ENCODE measurements at places on chromosomes 12 and 14.
A peak's percentile ranks its signal among the peaks of the same experiment; 100 is the strongest.

- DNase-seq, result no peak
These were observed 58.6 kb upstream of the PARP11 start for GRCh38 chr12:3931776-3932175.

- DNase-seq, result peak; percentile 61
These were observed 73.1 kb upstream of the GPR68 start for GRCh38 chr14:91317381-91318308.

GRCh38 chr12:70785896-70786295, 134.6 kb downstream of the PTPRR start:
- DNase-seq, result no peak

DNA sequence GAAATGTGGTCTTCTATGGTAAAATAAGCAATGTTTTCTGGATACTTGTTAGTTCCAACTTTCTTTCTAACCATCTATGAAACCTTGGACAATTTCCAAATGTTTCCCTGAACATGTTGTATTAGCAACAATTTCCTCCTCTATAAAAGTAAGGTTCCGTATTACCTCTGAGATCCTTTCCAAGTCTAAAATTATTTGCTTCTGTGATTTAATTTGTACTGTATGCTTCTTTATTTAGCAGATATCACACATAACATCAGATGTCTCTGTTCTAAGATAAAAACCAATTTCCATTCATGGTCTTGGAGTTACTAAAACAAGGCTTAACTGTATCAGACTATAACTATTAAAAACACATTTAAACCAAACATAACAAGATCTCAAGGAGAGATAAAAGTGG, 177.2 kb downstream of the FOXA1 start:
- no peak for DNase-seq

DNA sequence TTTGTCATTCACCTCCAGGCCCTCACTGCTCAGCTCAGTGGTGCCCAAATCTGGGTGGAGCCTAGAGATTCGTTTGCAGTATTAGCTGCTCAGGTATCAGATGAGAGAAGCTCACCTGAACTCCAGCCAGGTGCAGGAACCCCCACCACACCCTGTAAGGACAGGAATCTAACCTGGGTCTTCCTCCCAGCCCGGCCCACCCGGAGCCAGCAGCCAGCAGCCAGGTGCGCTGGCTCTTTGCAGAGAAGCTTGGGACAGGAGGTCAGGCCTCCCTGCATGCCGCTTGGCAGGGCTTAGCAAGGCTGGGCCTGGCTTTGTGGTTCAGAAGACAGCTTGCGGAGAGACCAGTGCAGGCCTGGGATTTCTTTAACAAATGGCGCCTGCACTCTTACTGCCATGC, 125.6 kb upstream of the MYL2 start:
- DNase-seq, result no peak

- DNase-seq, result no peak
These were observed 113.4 kb downstream of the DICER1 start for GRCh38 chr14:95043732-95044462.

- DNase-seq, result no peak
These were observed 1151.7 kb downstream of the VRK1 start for GRCh38 chr14:97948841-97949240.

DNA sequence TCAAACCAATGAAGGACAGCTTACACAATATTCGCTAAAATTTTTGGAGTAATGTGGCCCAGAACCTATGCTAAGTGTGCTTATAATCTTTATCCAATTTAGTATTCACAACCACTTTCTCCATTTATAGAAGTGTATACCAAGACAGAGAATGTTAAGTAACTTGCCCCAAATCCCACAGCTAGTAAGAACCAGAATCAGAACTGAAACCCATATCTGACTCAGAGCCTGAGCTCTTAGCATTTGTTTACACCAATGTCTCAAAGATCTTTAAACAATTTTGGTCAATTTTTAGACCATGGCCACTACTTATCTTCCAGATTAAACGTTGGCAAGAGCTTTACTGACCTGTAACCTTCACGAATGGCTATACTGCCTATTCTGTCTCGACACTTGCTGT, 53.0 kb downstream of the PAPLN start:
- DNase-seq, result no peak

DNA sequence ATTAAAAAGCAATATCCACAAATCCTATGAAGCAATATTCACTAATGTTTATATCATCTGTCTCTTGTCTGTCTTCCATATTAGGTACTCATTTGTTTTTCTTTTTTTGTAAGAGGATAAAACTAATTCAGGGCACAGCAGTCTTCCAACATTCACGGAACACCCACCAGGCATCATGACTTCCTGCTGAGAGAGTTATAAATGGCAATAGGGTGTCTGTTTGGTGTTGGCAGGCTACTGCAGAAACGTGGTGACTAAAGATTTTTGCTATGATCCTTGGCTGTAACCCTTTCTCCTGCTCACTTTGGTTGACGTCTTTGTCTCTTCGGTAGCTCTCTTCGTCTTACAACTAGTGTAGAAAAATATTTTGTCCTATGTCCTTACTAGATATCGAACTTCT, 860.6 kb upstream of the MGAT4C start:
- DNase-seq, result no peak

- DNase-seq, result no peak
These were observed 5.5 kb downstream of the NKX2-1 start for GRCh38 chr14:36514278-36515104.

- DNase-seq, result no peak
These were observed 8.9 kb downstream of the FAM186A start for GRCh38 chr12:50387487-50387886.

GRCh38 chr12:11891346-11891745, 179.4 kb upstream of the BCL2L14 start:
- no peak for DNase-seq

DNA sequence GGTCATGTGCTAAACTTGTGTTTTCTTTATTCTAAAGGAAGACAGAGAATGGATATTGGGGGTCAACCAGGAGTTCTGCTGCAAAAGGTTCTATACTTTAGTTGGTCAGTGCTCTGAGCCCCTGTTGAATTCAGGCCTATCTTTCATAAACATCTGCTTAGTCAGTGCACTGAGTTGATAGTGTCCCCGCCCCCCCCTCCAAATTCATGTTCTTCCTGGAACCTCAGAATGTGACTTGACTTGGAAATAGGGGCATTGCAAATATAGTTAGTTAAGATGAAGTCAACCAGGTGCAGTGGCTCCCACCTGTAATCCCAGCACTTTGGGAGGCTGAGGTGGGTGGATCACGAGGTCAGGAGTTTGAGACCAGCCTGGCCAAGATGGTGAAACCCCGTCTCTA, 23.3 kb downstream of the CHST11 start:
- DNase-seq, result no peak

DNA sequence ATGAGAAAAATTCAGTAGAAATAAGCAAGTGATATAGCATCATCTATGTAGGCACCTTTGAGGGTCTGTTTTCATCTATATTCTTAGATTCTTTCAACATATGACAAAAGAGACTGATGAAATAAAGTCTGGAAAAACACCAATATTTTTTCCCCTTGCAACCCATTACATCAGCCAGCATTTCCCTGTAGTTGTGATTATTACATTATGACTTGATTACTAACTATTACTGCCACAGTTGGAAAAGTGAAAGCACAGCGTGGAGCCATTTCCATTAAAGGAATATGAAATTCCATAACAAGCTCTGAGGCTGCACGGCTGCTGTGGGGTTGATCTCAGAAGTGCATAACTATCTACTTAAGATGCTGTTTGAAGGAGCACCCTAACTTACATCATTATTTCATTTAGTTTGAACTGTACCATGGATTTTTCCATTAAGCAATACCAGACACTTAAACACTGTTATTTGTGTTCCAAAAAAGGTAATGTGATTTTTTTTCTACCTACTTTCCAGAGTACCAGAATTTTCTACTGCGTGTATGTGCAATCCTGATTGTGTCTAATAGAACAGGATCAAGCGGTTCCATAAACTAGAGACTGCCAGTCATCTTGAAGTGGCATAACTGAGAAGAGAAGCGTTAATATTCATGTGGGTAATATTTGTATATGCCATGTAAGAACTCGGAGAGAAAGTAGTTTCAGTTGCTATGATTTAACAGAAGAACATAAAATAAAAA, 405.5 kb downstream of the MDGA2 start:
- no peak for DNase-seq

- no peak for DNase-seq
These were observed 98.6 kb downstream of the TAOK3 start for GRCh38 chr12:118274066-118274465.

- no peak for DNase-seq
These were observed 35.3 kb upstream of the RTRAF start for GRCh38 chr14:51954031-51954430.

DNA sequence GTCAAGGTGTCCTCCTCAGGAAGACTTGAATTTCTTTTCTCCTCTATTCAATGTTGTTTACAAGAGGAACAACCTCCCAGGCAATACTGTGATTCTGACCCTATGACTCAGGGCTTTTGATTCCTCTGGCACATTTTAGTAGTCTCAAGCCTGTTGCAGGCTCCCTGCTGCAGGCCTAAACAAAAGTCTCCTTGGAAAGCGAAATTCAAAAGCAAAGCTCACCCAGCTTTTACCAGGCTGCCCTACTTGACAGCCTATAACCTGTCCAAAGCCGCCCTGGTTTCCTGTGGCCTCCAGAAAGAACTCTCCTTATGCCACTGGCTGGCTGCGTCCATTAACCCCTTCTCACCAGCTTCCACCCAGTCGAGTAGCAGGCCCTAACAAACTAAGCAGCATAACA, 11.6 kb downstream of the FGD6 start:
- DNase-seq, result no peak

DNA sequence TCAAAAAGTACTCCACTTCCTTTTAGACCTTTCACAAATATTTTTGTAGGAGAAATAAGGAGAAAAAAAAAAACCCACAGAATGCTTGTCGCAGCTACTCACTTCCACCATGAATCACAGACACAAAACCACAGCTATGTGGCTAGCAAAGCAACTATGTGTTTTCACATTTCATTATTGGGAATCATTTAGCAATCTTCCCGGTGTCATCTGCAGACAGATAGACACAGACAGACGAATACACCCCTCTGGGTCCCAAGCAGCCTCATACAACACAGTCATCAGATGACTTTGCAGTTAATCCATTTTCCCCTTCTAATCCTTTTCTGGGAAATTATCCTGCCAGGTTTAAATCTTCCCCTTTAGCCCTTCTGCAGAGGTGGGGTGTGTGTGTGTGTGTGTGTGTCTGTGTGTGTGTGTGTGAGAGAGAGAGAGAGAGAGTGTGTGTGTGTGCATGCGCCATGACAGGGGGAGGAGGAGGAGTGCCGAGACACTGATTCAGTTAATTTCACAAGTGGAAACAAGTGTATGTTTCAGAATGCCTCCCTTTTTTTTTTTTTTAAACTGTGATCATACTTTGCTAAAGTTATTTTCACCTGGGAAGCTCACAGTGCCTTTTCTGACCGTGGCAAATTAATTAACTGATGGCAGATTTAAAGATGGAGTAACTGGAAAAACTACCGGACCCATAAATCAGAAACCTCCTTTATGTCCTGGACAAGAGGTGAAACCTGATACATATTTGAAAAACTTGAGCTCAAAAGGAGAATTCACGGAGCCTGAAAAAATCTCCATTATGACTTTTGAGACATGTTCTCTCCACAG, 39.9 kb downstream of the LTBP2 start:
- DNase-seq, result no peak

- DNase-seq, result no peak
These were observed 21.2 kb upstream of the FOXJ2 start for GRCh38 chr12:8011331-8011730.

GRCh38 chr12:6942331-6942665, 1.3 kb upstream of the RNU7-1 start:
- DNase-seq, result no peak

- no peak for DNase-seq
These were observed 57.0 kb upstream of the DIO3 start for GRCh38 chr14:101504096-101504948.

- DNase-seq, result no peak
These were observed 63.2 kb upstream of the SLC24A4 start for GRCh38 chr14:92259613-92260357.

DNA sequence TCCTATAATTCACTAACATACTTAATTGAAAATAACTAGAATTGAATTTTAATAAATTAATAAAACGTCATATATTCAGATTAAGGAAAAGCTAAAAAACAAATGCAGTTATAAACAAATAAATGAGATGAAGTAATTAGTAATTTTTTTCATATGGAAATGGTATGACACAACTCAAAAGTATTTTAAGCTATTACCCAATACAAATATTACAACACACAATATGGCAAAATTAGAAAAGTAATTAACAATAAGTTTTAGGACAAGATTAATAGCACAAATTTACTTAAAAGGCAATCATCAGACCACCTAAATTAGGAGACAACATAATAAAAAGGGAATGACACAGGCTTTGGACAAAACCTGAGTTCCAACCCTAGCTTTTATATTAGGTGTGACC, 81.7 kb downstream of the EEA1 start:
- DNase-seq, result no peak

- no peak for DNase-seq
These were observed 62.5 kb downstream of the BICDL1 start for GRCh38 chr12:120051535-120051934.

DNA sequence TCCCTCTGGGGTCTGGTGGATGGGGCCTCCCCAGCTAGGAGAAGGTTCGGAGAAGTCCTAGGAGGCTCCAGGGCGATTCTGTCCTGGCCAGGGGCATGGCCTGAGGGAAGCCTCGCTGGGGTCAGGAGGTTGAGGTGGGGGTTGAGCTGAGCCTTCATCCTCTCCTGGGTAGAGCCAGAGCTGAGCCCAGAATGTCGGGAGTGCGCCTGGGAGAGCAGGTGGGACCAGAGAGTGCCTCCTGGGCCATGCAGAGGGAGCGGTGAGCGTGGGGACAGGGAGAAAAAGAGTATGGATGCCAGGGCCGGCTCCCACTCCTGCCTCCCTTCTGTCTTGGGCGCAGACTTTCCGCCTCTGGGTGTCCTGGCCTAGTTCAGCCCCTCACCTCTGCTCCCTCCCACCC, 13.1 kb downstream of the RPS6KL1 start:
- DNase-seq, result no peak

DNA sequence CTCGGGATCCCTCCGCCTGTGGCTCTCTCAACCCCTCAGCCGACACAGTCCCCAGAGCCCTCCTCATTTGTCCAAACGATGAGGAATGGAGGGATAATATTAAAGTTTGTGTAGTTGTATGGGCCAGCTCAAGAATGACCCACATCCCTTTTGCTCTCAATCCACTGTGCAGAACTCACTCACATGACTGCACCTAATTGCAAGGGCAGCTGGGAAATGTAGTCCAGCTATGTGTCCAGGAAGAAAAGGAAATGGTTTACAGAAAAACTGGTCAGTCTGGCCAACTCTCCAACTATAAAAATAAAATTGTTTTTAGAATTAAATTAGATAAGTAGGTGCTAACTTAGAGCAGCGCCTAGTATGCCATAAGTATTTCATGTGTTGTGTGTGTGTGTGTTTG, 66.6 kb downstream of the GALNT8 start:
- DNase-seq, result no peak

GRCh38 chr12:104768033-104768432, 190.1 kb downstream of the SLC41A2 start:
- DNase-seq, result no peak

GRCh38 chr14:99354166-99354875, 82.3 kb upstream of the BCL11B start:
- no peak for DNase-seq
